COR-L47 (cell line): ENCODE measurements at places on chromosomes 11 and 22.

GRCh38 chr11:14813516-14813915 is 78.5 kb downstream of the CYP2R1 start:
- DNase-seq = no peak

DNA sequence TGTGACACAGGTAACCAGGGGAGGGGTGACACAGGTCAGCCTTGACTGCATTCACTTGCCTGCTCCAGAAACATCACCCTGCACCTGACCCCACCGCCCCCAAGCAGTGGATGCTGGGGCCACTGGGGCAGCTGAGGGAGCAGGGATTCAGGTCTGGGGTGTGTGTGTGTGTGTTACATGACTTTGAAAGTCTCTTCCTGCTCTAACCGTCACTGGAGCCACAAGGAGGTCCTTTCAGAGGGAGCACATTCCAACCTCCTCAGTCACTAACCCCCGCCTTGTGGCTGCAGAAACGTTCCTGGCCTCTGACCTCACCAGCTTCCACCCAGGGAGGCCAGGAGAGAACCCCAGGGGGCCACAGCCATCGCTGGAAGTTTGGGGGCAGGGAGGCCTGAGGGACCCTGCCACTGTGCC is 2.9 kb upstream of the FOSL1 start:
- DNase-seq = no peak

DNA sequence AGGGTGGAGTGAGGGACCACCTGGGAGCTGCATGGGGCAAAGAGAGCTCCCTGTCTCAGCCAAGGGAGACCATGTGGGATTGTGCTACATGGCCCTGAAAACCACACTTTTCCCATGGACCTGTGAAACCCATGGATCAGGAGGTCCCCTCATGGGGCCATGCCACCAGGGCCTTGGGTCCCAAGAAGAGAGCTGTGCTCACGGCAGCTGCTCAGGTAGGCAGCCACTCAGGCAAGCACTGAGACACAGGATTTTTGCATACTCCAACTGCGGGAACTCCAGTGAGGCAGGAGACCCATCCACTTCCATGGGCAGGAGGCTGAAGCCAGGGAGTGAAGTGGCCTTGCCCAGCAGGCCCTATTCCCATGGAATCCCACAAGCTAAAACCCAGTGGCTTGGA is 190.0 kb downstream of the KCNA4 start:
- no peak for DNase-seq

GRCh38 chr11:49302360-49302759 is 94.0 kb upstream of the FOLH1 start:
- no peak for DNase-seq

DNA sequence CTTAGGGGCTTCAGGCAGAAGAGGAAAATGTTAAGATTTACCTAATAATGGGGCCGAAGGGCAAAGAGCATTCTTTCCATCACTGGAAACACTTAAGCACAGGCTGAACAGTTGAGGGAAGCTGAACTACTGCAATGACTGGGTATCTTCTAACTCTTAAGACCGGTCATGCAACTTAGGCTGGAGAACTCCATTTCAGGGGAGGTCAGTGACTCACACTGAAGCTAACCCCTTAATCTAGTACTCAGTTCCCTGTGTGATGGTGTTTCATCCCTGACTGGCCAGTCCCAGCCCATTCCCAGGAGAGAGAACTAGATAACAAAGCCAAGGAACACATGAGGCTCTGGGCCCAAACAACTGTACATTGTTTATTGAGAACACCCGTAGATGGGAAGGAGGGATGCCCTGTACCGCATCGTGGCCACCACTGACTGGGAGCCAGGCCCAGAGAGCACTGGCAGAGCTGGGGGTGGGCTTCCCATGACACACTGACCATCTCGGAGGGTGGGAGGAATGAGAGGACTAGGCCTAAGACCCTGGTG is 10.5 kb downstream of the RPL27A start:
- no peak for DNase-seq

- no peak for DNase-seq
Observed at GRCh38 chr22:42025421-42025820, 26.8 kb downstream of the WBP2NL start.

DNA sequence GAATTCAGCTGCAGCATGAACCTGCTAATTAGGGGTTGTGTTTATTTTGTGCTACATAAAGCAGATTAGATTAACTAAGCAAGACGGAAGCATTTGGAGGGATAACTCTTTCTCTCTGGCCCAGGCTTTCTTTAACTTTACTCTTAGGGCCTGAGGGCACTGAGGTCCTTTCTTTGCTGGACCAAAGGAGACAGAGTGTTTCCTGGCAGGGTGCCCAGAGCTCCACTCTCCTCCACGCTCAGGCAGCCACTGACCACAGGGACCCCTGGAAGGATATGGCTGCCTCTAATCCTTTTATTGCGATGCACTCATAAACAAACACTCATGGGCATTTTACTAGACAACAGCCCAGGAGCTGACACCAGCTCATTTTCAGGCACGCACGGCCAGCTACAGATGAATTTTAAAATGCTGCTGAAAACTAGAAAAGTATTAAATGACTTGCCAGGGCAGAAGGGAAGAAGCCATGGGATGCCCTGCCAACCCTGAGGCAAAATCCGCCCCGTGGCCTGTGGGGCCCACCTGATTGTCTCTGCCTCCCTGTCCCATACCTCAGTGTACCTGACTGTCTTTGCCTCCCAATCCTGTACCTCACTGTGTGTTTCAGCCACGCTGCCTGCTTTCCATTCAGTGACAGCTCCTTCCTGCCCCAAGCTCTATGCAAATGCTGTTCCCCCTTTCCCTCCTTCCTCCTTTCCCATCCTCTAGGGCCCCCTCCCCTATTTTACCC is 192.6 kb upstream of the NAV2 start:
- no peak for DNase-seq

DNA sequence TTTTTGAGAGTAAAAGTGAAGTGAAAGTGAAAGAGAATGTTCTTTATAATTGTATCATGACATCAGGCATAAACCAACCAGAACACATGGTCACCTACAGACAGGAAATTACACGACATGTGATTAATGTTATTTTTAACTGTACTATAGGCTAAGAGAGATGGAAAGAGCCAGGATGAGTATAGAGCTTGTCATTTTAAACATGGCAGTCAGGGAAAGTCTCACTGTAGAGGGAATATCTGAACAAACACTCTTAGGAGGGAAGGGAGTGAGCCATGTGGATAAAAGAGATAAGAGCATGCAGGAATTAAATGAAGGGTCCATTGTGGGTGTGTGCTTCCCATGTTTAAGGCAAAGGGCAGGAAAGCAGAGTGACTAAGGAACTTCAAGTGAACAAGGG is 599.1 kb upstream of the FAT3 start:
- DNase-seq = no peak

- DNase-seq = no peak
Observed at GRCh38 chr11:111845276-111846028, 25.9 kb downstream of the ALG9 start.

DNA sequence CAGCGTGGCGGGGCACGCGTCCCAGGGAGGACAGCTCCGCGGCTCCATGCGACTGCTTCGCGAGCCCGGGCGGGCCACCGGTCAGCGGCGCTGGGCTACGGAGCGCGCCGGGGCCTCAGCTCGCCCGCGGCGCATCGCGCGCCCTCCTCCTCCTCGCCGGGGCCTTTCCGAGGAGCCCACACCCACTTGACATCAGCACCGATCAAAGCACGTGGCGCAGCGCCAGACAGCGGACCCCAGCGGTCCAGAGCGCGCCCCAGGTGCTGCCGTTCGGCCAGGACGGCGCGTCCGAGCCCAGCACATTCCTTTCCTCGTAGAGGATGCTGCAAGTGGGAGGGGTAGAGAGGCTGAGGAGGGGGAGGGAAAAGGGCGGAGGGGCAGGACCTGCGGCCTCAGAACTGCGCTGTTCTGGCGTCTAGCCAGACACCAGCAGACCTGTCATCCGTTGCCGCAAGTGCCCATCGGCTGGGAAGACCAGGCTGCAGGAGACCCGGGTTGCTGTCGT is 88.6 kb downstream of the PLEKHA7 start:
- peak; percentile 29 for DNase-seq

DNA sequence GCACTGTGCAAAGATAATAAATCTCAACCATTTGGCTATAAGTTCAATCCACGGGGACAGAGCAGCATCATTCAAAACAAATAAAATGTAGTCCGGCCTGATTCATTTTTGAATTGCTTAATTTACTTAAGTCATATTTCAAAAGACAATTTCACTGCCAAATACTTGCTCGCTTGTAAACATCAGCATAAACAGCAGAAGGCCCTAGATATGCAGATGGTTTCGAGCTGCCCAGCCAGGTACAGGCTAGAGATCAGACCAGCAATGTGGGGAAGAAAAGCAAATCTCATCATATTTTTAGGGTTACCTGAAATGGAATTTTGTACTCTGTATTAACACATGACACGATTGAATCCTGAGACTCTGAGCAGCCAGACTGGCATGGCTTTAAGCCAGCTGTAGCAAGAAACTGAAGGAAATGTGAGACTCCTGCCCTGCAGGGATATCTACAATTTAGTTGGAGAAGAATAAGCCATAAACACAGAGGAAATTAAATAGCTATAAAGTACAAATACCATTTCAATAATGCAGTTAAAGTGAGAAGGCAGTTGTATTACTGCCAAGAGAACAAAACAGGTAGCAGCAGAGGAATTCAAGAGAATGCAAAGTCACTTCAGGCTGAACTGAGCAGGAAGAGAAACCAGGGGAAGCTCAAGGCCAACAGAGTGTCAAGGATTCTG is 440.3 kb downstream of the ETS1 start:
- peak; percentile 11 for DNase-seq

GRCh38 chr22:23093051-23093788 is 22.9 kb downstream of the GNAZ start:
- DNase-seq = no peak
